ENCODE measurements at places on chromosomes 5 and 9.

DNA sequence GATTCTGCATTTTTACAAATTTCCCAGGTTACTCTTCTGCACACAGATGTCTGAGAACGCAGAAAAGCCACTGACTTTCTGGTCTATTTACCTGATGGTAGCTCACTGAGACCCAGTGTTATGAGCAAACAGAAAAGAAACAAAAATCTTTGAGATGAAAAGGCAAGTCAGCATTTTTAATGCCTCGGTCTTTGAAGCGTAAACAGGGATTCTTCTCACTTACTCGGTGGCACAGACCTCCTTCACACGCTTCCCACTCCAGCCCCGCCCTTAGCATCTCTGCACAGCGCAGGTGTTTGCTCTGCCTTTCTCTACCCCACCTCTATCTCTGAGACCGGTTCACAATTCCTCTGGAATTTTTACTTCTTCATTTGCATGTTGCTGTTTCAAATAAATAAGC, 195.0 kb upstream of the IRX1 start:
- DNase-seq, result no peak

DNA sequence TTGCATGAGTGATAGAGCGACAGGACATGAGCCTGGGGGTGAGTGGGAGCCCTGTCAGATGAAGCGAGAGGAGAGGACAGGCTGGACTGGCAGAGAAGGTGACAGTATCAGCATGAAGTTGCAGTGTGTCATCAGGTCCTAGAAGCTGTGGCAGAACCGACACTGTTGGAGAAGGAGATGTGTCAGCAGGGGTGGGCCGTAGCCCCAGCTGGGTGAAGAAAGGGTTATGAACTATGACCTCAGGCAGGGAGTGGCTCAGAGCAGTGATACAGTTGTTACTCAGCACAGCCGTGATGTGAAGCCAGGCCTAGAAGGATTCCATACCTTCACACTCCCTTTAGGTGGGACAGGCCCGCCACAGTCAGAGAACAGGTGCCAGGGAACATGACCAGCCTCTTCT, 7.6 kb downstream of the PCYOX1L start:
- DNase-seq, result no peak

DNA sequence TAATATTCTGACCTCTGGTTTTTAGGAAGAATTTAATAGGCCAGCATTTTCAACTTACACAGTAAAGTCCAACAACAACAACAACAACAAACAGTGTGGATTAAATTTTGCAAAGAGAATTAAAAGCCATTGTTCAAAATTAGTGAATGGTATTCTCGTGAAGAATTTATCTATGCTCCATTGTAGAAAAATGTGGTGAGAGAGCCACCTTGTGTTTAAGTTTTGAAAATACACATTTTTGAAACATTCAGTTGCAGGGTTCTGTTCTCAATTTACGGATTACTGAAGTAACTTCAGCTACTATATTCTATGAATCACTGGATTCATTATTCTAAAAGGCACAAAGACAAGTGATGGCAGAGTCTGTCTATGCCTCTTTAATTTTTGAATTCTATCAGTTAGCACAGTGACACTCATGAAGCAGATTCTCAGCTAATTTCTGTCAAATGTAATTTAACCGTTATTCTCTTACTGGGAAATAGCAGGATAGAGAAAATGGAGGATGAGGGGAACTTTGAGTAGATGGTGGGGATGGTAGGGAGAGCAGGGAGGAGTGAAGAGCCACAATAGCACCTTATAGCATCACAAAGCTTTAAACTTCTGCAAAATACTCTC, 11.0 kb downstream of the CCDC152 start:
- no peak for DNase-seq

DNA sequence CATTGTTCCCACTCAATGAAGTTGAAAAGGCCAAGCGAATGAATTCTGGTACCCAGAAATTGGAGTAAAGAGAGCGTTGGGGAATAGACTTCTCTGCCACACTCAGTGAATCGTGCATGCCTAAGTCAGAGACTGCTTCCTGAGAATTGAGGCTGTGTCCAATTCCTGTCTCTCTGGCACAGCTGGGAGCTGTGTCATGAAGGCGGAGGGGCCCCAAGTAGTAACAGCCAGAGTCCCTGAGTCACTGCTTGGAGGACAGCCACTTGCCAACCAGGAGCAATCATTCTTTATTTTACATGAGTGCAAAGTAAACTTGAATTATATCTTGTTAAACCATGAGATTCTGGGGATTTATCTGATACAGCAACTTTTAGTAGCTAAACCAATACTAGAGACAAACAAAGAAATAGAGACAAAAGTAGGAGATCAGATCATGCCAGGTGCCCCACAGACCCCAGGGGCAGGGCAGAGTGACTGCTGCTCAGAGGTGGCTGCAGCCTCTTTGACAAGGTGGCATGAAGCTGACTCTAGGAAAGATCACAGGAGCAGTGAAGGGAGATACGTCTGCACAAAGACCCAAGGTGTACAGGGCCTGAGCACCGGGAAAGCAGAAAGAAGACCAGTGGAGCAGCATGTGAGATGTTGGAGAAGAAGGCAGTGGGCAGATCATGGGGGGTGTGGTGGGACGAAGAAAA, 246.0 kb downstream of the GADD45G start:
- no peak for DNase-seq

- no peak for DNase-seq
Observed at GRCh38 chr5:110681953-110682352, 44.5 kb downstream of the TMEM232 start.

- no peak for DNase-seq
Observed at GRCh38 chr5:36900283-36900682, 23.7 kb downstream of the NIPBL start.

DNA sequence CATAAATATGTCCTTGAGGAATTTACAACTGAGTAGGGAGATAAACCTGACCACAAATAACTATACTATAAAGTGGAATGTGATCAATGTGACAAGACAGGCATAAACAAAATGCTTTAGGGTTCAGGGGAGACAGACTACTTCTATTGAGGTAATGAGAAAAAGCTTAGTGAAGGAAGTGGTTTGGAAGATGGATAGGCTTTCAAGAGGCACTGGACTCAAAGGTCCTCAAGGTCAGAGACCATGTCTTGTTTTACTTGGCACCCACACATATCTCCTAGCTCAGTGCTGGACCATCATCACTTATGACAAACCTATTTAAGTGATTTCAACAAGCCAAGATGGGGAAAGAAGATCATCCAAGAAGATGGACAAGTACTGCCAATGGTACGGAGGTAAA, 257.8 kb downstream of the BNC2 start:
- no peak for DNase-seq

DNA sequence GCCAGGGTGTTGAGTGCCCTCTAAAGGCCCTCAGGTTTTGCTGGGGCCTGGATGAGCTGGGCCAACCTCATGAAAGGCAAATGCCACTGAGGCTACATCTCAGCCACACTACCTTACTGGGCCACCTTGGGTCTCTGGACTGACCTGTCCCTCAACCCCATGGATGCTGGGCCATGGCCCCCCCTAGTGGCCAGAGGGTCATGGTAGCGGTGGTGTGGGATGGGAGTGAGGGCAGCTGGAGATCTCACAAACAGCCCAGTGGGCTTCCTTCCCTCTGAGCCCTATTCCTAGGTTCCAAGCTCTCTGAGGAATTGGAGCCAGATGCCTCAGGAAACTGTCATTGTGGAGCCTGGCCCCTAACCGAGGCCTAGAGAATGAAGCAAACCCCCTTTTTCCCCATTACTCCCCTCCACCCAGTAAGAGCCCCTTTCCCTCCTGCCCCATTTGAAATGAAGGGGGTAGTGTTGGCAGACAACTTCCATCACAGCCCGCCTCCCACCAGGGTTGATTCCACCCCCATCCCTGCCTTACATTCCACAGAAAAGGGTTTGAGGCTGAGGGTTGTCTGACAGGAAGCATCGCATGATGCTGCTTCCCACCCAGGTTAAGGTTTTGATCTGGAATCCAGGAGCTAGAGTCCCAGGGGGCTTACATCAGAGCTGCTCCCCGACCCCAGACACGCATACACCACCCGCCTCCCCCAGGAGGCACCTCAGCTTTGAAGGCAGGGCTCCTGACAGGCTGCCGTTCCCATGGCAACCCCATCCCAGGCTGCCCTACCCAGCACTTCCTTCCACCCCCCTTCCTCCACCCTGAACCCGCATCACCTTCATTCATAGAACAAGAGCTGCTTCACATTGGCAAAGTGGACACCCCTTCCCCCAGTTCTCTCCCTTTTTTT, 63.9 kb downstream of the PCDH1 start:
- DNase-seq, result no peak

GRCh38 chr5:158724521-158725188, 375.1 kb downstream of the EBF1 start:
- no peak for DNase-seq
